SJSA1 (cell line): ENCODE measurements at places on chromosomes 3 and 15. TPM values are rescaled to one million over a fixed set of nuclear protein-coding genes. Genes with fewer than 3 reads are reported as not detected.

Gene PRR20G
- not detected in 2 replicates for total RNA-seq

Gene THOC7
- total RNA-seq: 86.2 and 140 TPM in 2 replicates

Gene SMAD6
- total RNA-seq: 46.4 and 78.8 TPM in 2 replicates

Gene BCHE
- total RNA-seq: not detected in 2 replicates

GRCh38 chr3:154120961-154121700 is at the start of gene ARHGEF26:
Gene ARHGEF26 (plus strand): TSS chr3:154121390. CDS start chr3:154121993, 603 bp downstream.
- DNase-seq: peak; percentile 82

DNA sequence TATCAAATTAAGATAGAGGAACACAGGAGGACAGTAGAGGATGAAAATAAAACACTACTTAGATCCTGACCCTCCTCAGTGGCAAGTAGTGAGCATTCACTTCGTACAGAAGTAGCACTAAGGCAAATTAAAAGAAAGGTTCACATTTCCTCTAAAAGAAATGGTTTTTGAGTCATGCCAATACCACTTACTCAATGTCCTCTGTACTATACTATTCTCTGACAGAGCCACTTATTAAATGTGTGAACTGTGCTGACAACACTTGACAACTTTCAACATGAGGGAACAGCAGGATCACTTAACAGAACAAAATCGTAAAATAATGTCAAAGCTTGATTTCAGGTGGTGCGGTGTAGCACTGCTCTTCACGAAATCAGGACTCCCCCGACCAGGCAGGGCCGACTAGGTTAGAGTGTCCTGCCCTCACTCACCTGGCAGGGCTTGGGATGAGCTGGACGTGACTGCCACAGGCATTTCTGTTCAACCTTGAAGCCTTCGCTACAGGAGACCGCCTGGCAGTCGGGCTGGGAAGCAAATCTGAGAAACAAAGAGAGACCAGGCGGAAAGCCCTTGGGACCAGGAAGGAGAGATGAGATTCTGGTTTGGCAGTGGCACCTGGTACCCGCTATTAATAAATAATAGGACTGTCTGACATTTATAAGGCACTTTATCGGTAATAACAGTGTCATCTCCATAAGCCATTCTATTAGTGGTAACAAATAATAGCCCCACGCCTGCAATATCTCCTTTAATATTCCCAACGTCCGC is 611 bp upstream of the SLC27A2 start:
- DNase-seq: no peak

GRCh38 chr3:38600551-38600950 is 48.9 kb downstream of the SCN5A start:
- no peak for DNase-seq

DNA sequence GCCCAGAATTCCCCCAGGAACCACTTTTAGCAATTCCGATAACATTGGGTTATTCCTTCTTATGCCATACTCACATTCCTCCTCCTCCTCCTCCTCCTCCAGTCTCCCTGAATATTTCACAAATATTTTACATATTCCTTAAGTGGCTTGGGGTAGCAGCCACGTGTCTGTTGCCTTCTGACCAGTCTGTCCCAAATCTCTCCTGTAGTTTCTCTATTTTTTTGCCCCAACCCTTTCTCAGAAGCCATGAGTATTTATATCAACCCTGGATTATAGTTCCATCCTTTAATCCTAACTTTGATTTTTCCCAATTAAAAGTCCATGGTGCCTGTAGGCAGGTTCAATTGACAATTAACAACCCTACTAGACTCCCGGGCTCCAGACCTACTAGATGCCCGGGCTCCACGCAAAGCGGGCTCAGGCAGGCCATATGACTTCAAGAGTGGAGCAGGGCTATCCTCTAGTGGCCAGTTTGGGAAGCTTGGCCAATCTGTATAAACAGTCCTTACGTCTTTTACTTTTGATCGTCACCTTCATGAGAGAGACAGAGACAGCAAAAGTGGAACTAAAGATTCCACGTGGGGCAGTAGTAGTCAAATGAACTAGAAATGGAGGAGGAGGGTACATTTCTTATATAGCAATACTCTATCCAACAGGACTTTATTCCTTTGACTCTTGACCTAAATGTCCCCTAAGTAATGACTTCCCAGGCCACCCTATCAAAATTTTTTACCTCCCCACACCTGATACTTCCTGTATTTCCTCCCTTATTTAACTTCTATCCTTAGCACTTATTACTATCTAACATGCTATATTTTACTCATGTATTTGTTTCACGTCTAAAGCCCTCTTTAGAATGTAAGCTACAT is 69.7 kb downstream of the USF3 start:
- peak; percentile 28 for DNase-seq

DNA sequence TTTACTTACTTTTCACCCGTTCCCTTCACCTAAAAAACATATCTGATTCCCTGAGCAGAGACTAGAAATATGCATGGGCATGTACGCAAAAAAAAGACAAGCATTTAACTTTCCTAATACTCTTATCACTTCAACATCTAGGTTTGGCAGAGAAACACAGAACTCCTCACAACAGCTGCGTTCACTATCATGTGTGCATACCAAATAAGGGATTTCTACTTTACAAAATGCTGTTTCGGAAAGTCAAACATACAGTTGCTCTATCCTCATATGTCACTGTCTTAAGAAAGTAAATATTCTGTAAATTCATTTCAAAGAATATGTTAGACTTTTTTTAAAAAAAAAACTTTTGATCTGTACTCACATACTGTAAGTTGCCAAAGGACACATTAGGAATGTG is 65.1 kb upstream of the CBLB start:
- DNase-seq: no peak

DNA sequence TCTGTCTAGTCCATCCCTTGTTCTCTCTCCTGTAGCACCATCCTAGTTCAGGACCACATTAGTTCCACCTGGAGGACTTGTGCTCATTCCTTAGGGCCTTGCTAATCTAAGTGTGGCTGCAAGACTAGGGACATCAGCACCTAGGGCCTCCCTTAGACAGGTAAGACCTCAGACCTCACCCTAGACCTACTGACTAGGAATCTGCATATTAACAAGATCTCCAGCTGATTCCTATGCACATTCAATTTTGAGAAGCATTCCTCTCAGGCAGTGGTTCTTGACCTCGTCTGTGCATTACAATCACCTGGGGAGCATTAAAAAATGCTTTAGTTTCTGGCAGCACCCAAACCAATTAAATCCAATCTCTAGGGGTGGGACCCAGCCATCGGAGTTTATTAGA is 238.4 kb upstream of the RGMA start:
- no peak for DNase-seq

GRCh38 chr3:39146083-39146501 is 7.3 kb downstream of the CSRNP1 start:
- no peak for DNase-seq

- DNase-seq: no peak
Observed at GRCh38 chr3:190655933-190656332, 142.0 kb downstream of the IL1RAP start.

DNA sequence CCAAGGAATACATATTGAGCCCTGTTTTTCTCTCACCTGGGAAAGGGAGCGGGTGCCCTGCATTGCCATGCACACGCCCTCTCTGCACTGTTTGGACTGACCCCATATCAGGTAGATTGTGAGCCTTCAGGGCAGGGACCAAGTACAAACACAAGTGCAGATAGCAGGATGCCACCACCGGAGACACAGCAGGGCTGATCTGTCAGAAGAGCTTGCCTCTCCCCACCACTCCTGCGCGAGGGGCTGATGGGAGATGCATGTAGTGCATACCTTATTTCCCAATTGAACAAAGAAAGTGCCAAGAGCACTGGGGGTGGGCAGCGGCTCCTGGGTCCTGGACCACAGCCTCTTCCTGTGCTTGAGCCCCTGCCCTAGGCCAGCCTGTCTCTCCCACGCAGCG is 9.0 kb upstream of the SLCO2A1 start:
- DNase-seq: no peak
